ENCODE measurements at places on chromosomes 13 and 19.
A peak's percentile ranks its signal among the peaks of the same experiment; 100 is the strongest.

- DNase-seq, result no peak
Measured at GRCh38 chr19:50777830-50778303, 7.6 kb downstream of the GPR32 start.

DNA sequence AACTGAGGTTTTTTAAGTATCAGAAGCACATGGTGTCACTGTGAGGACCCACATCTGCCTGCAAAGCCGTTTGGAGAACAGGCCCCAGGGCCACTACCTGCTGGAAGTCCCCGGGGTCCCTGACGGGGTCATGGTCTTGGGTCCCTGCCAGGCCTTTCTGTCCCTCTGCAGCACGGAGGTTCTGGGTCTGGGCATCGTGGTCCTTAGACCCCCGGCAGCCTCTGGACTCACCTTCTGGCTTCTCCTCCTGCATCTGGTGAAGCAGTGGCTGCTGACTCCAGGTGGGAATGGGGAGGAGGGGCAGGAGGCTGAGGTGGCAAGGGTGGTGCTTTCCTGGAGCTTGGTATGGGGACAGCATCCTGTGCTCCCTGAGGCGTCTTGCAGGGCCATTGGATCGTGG lies 198.6 kb downstream of the TEX29 start:
- no peak for DNase-seq

- DNase-seq, result peak; percentile 17
Measured at GRCh38 chr13:107124129-107124718, 556.3 kb upstream of the ARGLU1 start.

DNA sequence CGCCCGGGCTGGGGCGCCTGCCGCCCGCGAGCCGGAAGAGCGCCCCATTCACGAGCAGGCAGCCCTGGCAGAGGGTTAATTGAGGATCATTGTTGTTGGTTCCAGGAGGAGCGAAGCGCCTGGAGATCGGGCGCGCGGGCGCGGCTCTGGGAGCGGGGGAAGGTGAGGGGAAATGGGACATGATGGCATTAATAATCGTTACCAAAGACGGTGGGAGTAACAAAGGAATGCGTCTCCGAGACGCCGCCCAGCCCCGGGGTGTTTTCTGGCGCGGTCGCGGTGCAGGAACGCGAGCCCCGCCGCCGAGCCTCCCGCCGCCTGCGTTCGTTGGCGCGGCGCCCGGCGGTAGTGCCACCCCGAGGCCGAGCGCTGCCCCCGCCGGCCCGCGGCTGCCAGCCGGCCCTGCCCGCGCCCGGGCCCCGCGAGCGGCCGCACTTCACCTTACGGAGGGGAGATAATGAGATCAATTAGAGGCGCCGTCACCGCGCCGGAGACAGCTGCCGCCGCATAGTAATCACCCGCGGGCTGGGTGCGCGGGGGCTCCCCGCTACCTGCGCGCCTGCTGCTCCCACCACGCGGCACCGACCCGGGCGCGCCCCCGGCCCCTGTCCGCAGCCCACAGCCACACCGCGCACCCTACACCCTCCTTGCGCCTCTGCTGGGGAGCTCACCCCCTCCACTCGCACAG lies 2.8 kb downstream of the ZNF536 start:
- peak; percentile 70 for DNase-seq

- DNase-seq, result no peak
Measured at GRCh38 chr19:35053667-35054293, 12.3 kb downstream of the HPN start.

DNA sequence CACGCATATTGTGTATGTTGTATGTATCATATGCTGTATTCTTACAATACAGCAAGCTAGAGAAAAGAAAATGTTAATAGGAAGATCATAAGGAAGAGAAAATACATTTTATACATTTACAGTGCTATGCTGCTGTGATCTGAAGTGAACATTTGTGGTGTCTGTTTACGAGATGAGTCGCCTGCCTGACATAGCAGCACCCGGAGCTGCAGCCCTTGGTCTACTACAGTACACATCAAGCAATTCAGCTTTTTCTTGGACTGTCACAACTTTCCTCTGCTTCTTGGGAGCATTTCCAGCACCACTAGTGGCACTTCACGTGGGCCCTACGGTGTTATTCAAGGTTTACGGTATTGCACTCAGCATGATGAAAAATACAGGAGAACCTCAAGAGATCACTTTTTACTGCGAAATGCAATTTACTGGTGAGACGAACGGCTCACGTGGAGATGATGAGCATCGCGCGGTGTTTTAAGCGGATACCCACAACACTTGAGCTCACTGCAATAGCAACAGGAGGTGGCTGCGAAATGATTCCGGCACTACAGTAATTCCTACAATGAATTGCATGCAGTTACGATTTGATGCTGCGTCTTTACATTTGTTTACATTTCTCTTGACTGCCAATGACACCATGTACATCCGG lies 308.4 kb downstream of the FGF9 start:
- no peak for DNase-seq

DNA sequence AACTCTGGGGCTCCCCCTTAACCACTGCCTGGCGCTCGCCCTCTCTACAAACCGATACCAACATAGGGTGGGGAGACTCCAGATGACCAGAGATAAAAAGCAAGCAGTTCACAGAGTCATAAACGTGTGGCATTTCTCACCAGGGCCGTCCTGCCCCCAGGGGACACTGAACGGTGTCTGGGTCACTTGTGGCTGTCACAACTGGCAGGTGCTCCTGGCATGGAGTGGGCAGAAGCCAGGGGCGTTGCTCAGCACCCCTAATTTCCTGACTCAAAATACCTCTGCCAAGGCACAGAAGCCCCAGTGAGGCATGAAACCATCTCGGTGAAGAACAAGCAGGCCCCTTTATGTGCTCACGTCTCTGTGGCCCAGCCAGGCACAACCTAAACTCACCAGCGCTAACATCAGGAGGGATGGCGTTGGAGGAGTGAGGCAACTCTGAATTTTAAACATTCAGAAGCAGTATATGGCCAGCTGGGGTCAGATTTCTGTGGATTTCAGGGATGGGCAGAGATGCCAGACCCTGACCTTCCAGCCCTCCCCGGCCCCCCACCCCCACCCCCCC lies 1.8 kb downstream of the PIP5K1C start:
- DNase-seq, result no peak

GRCh38 chr13:31057403-31058033 lies 104.2 kb downstream of the HSPH1 start:
- DNase-seq, result no peak

DNA sequence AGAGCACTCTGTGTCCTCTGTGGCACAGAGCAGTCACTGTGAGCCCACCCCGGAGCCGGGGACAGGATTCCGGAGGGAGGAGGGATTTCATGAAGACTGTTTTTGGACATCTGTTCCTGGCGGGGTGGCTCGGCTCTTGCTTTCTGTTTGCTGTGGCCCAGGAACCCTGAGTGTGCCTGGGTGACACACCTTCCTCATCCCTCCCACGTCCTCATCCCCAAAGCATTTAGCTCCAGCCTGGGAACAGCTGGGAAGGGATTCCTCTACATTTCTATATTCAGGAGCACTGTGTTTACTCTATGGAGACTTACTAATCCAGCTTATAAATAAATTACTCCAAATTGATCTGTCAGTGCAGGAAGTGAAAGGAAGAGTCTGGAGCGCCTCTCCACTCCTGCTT lies 97.8 kb upstream of the UBL3 start:
- DNase-seq, result no peak

DNA sequence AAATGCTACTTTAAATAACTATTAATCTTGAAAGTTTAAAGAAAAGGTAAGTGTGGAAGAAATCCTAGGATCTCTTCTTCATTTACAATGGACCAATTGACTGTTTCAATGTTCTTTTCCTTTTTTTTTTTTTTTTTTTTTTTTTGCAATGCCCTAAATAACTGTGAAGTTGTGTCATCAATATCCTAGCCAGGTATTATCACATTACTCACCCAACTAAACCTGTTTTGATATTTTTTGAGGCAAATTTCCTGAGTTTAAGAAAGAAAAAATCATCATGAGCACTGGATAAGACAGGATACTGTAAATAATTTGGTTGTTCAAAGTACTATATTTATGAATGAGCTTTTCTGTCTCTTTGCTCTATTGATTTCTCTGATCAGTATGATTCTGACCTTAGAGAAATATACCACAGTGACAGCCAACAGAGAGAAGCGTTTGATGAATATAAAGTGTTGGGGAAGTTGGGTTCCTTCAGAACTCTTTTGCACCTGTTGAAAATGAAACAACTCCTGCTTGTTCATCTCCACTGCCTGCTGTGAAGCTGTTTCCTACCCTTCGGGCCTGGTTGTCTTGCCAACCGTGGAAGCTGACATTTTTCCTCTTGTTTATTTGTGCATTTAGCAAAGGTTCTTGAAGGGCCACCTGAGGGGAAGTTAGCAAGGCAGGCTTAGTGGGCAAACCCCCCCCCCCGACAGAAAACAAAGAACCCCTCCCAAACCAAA lies 1220.5 kb upstream of the SLC10A2 start:
- DNase-seq, result no peak

All from right kidney (tissue), 9 donors.